Dorsolateral prefrontal cortex (tissue), 122 donors: ENCODE measurements at places on chromosomes 12 and 14.

GRCh38 chr14:91387169-91387835 is 30.3 kb downstream of the CCDC88C start:
- no peak for DNase-seq

GRCh38 chr12:108029051-108029835 is 99.8 kb upstream of the WSCD2 start:
- DNase-seq, result no peak

GRCh38 chr12:51505360-51506105 is 80.9 kb downstream of the SLC4A8 start:
- DNase-seq, result no peak

DNA sequence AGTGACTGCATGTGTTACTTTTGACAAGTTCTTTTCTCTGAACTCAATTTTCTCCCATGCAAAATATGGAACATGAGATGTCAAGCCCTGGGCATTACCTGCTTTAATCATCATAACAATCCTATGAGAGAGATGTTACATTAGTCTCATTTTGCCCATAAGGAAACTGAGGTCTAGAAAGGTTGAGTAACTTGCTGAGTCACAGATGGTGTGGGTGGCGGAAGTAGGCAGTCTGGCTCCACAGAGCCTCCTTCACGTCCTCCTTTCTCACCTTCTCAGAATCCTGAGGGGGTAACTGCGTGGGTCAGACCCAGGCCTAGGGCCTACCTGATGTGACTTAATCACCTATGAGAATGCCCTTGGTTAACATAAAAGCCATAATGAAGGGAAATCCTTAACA is 50.7 kb downstream of the TMTC1 start:
- DNase-seq, result no peak

- no peak for DNase-seq
Observed at GRCh38 chr14:91158091-91158790, 44.4 kb downstream of the DGLUCY start.

- no peak for DNase-seq
Observed at GRCh38 chr14:37060496-37061260, 111.7 kb downstream of the SLC25A21 start.

GRCh38 chr12:82810568-82810967 is 123.9 kb downstream of the TMTC2 start:
- no peak for DNase-seq

DNA sequence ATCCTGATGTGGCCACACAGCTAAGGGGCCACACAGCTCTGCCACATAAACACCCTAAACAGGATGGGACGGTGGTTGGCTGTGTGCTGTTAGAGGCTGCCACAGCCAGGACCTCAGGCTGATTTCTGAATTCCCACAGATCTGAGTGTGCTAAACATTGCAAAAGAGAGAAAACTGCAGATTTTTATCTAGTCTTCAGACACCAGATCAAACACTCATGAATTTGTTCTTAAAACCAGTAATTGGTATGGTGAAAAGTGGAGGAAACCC is 190.7 kb downstream of the MON2 start:
- no peak for DNase-seq

- no peak for DNase-seq
Observed at GRCh38 chr12:39966256-39966655, 139.6 kb downstream of the SLC2A13 start.

GRCh38 chr14:101461891-101462290 is 99.4 kb upstream of the DIO3 start:
- DNase-seq, result no peak

- no peak for DNase-seq
Observed at GRCh38 chr12:28130625-28131598, 59.3 kb upstream of the CCDC91 start.

DNA sequence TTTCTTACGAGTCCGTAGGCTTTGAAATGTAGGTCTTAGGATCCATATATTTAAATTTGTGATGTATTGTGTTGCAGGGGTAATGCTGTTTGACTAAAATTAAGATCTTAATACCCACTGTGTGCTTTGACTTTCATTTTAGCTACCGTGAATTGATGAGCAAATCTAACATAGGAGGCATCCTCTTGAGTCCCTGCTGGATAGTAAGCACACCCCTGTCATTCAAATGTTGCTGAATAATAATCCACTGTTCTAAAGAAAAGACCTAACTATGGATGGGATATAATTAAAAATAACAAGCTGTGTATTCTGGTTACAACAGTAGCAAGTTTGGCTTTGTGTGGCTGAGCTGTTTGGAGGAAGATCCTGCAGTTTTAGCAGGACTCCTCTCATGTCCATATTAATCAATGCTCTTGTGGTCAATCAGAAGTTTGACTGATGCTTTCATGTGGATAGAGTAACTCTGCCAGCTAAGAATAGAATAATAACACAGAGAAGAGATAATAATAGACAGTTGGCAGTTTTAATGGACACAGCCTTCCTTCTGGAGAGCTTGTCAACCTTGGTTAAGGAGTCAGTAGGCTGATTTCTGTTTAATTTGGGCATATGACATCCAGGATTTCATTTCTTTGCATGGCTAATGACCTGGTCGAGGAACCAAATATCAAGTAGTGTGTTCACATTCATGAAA is 148.1 kb upstream of the MIS18BP1 start:
- no peak for DNase-seq

GRCh38 chr14:38089123-38089522 is 118.6 kb upstream of the SSTR1 start:
- DNase-seq, result no peak

DNA sequence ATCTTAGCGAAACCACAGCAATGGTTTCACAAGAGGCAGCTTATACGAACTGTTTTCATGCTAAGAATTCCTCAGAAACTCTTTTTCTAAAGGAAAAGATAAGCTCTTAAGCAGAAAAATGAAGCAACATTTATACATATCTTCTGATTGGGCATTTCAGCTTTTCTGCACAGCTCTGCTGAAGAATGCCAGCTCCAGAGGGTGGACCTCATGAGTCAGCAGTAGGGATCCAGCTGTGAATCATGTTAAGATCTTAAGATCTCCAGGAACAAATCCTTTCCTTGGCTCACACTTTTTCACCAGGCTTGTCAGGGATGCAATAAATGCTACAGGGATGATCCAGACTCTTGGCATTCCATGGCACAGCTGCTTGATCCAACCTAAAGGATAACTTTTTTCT is 477.1 kb upstream of the CCDC196 start:
- DNase-seq, result no peak

GRCh38 chr14:50766338-50766886 is 64.5 kb downstream of the NIN start:
- no peak for DNase-seq

GRCh38 chr12:92570056-92570753 is 132.6 kb upstream of the PLEKHG7 start:
- DNase-seq, result no peak

- DNase-seq, result no peak
Observed at GRCh38 chr12:47297993-47298392, 218.2 kb upstream of the AMIGO2 start.

DNA sequence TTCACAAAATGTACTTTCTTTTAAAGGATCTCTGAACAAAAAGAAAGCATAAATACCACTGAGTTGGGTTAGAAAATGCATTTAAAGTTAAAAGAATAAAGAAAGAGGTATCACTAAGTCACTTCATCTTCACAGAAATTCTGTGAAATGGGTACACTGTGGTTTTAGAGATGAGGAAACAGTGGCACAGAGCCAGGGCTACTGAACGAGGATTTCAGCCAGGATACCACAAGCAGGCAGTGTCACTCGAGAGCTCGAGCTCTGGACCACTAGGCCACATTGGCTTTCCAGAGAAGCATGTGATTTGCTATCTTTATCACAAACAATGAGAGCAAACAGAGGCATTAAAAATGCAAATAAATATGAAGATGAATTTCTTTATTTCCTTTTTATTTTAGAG is 51.0 kb downstream of the WDHD1 start:
- DNase-seq, result no peak

DNA sequence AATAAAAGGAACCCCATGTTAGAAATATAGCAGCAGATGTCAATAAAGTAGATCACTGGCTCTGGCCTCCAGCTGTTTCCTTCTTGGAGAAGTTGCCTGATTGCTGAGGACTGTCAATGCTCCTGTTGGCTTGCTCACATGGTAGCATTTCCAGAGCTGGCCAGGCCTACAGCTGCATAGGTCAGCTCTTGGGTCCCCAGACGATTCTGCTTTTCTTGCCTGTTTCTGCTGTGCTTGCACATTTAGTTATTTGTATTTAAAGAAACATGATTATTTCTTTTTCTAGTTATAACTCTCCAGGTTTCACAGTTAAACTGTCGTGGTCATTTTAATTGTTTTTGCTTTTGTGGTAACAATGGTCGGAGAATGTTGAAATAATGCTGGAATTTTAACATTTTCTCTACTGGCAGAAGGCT is 7.2 kb downstream of the NAV3 start:
- DNase-seq, result no peak

DNA sequence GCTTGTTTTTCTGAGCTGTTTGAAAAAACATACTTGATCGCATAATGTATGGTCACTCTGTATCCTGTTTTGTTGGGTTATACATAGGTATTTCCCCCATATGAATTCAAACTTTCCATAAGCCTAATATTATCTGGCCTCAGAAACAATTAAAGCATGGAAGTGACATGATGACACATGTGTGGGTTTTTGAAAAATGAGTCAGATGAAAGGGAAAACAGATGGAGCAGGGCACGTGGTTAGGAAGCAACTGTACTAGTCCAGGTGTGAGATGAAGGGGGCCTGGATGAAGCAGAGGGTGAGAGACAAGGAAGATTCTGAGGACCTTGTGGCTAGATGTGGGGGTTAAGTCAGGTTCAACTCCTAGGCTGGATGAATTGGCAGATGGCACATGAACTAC is 92.7 kb upstream of the DNM1L start:
- no peak for DNase-seq

DNA sequence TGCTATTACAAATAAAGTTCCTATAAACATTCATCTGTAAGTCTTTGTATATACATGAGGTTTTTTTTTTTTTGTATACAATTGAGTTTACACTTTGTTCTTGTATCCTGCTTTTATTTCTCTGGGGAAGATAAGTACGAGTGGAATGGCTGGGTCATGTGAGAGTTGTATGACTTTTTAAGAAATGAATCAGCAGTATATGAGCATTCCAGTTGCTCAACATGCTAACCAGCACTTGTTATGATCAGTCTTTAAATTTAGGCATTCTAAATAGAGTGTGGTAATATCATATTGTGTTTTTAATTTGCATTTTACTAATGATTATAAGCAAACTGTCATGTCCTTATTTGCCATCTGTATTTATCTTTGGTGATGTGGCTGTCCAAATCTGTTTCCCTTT is 44.7 kb upstream of the AMIGO2 start:
- DNase-seq, result no peak

DNA sequence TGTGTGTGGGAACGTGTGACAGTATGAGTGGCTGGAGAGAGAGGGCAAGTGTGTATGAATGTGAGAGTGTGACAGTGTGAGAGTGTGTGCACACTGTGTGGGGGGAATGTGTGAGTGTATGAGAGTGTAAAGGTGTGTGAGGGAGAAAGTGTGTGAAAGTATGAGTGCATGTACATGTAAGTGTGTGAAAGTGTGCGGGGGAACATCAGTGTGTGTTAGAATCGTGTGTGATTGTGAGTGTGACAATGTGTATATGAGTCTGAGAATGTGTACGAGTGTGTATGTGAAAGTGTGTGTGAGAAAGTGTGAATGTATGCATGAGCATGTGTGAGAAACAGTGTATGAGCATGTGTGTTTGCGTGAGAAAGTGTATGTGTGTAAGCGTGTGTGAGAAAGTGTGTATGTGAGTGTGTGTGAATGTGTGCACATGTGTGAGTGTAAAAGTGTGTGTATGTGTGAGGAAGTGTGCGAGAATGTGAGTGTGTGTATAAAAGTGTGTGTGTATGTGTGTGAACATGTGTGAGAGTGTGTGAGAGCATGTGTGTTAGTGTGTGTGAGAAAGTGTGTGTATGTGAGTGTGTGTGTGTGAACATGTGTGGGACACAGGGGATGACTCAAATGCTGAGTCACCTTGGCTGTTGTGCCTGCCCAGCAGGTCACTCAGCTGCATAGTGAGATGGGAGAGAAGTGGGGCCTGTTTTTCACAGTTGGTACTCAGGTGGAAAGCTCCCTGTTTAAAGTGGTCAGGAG is 220.5 kb upstream of the TBX3 start:
- DNase-seq, result no peak

GRCh38 chr14:78254911-78255461 is 84.8 kb downstream of the NRXN3 start:
- DNase-seq, result peak; percentile 51

- no peak for DNase-seq
Observed at GRCh38 chr12:52228366-52228765, 4.7 kb upstream of the KRT7 start.

DNA sequence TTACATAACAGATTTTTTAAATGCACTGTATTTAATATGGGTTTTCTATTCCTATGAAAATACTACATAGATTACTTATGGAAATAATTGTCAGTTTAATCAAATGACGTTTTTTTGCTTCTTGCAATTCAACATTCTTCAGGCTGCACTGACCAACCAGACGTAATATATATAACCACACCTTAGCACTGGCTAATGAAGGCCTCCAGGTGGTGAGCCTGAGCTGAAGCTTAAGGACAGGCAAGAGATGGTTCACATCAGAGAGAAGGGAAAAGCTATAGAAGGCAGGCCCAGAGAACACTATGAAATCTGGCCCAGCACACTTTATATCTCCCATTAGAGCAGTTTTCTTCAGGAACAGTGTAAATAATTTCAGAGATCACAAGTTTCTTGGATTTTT is 2.8 kb upstream of the MDGA2 start:
- DNase-seq, result no peak

DNA sequence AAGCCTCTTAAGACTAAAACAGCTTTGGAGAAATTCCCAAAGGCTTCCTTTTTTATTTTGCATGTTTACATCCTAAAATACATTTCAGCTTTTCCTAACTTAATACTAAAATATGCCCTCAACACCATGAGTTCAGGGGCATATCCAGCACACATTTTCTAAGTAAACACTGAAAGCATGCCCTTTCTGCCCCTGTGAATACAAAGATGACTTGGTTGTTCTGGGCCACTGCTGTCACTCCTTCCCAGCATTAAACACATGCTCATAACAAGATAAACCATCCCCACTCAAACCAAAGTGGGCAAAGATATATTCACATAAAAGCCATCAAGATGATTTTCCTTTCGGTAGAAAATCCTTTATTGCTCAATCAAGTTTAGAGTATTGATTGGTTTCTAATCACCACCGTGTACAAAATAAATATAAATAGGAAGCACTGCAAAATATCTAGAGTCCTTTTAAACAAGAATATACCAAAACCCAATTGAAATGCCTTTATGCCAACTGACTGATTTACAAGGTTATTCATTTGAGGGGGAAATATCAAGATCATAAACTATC is 1.9 kb downstream of the CCNB1IP1 start:
- no peak for DNase-seq

DNA sequence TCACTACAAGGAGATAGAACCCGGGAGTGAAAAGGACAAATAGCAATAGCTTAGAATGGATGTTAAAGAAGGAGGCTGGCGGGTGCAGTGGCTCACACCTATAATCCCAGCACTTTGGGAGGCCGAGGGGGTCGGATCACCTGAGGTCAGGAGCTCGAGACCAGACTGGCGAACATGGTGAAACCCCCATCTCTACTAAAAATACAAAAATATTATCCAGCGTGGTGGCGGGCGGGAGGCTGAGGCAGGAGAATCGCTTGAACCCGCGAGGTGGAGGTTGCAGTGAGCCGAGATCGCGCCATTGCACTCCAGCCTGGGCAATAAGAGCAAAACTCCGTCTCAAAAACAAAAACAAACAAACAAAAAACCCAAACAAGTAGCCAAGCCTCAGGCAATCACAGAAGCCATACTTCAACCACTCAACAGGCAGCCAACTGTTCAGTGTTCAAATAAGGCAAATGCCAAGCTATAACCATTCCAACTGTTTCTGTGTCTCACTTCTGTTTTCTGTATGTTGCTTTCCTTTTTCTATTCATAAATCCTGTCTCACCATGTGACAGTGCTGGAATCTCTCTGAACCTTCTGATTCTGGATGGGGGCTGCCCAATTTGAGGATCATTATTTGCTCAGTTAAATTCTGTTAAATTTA is 3.9 kb upstream of the SPTLC2 start:
- DNase-seq, result no peak
